ENCODE measurements at places on chromosomes 2 and 18. TPM values are rescaled to one million over a fixed set of nuclear protein-coding genes. Genes with fewer than 3 reads are reported as not detected.
A peak's percentile ranks its signal among the peaks of the same experiment; 100 is the strongest.

The MC4R gene
- not detected for total RNA-seq

The IL36RN gene
- total RNA-seq, result not detected

DNA sequence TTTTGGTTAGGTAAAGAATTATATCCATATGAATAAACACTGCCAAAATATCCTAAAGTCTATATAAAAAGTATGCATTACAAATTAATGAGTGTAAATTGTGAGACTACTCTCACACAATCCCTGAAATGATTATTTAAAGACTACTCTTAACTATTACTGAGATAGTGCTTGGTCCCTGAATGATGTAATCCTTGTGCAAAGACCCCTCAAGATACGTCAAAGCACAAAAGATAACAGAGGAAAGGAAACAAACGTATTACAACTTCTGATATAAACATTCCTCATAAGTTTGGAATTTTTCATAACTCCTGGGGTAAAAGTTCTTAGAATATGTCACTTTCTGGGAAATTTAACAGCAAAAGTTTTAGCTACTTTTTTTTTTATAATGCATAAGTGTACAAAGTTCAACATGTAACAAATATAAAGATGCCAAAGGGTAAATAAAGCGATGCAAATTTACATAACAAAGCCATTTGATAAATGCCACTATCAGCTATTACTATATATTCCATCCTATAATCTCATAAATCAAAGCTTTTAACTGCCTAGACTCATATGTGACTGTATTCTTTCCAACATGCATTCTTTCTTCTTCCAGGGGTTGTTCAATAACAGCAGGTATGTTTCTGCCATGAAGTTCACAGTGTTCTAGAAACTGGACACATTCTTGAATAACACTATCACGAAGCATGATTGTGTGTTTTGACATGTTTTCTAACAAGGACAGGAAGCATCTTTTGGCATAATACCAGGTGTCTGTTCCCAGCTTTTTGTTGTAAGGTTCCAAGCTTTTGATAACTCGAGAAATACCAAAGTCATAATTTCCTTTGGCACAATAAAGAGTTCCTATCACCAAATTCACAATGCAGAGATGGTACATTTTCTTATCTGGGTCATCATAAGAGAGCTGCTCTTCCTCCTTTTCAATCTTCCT, 158.0 kb downstream of the AGPS start:
- no peak overlapping the region for H3K4me3 ChIP-seq
- H3K27ac ChIP-seq, result no peak overlapping the region
- no peaks in the 10 kb centered on the region for H3K4me1 ChIP-seq
- no peaks in the 10 kb centered on the region for H3K27me3 ChIP-seq

GRCh38 chr2:96145036-96145847, at the start of gene DUSP2:
DUSP2 (minus strand) TSS chr2:96145440; CDS start chr2:96145354, 86 bp downstream.
- DNase-seq, result peak; percentile 39
- peaks cover 57% of the 10 kb centered on the region for H3K4me1 ChIP-seq
- no peaks in the 10 kb centered on the region for H3K36me3 ChIP-seq

GRCh38 chr2:26946841-26947784, 23.3 kb upstream of the MAPRE3 start:
- no peaks in the 10 kb centered on the region for H3K36me3 ChIP-seq
- H3K4me3 ChIP-seq, result no peak overlapping the region
- DNase-seq, result no peak

DNA sequence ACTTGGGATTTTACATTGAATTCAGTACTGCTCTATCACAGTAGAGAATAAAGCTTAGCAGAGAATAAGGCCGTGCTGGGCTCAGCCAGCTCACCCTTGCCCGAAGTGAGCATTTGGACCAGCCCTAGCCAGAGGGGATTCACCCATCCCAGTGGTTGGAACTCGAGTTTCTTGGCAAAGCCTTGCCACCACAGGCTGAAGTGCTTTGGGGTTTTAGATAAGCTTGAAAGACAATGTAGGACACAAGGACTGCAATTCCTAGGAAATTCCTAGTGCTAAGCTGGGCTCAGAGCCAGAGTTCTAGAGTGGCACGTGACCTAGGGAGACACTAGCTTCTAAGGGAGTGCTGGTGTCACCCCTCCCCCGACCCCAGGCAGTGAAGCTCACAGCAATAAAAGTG, 28.0 kb downstream of the SERPINB11 start:
- no peak overlapping the region for H3K27ac ChIP-seq
- H3K4me1 ChIP-seq, result no peaks in the 10 kb centered on the region
- no peak for DNase-seq
- H3K4me3 ChIP-seq, result no peak overlapping the region

Data from thoracic aorta (tissue), 2 donors.